ENCODE measurements at places on chromosomes 4 and X. TPM values are rescaled to one million over a fixed set of nuclear protein-coding genes. Genes with fewer than 3 reads are reported as not detected.

Gene GAGE12G
- not detected for polyA plus RNA-seq

Gene ATOH1
- not detected for polyA plus RNA-seq

Gene TMPRSS11D
- not detected for polyA plus RNA-seq

Gene ARHGEF6
- polyA plus RNA-seq = 42.4 TPM

Gene PAGE4
- polyA plus RNA-seq = not detected

Gene CXCL3
- not detected for polyA plus RNA-seq

Gene CCNB3
- polyA plus RNA-seq = 1.1 TPM

Gene EXOSC9
- polyA plus RNA-seq = 32.9 TPM

Gene ARHGAP6
- 8.3 TPM for polyA plus RNA-seq

Gene MORF4L2
- 265 TPM for polyA plus RNA-seq

Gene GPC4
- 132 TPM for polyA plus RNA-seq

Gene CXCL6
- 0.30 TPM for polyA plus RNA-seq

Gene LRAT
- 0.52 TPM for polyA plus RNA-seq

Gene NSDHL
- polyA plus RNA-seq = 12.8 TPM

Gene NXF2
- polyA plus RNA-seq = not detected

Gene AMER1
- polyA plus RNA-seq = 5.6 TPM

Gene NEXMIF
- 2.0 TPM for polyA plus RNA-seq

Gene HOPX
- 47.7 TPM for polyA plus RNA-seq

Gene UGT8
- 0.38 TPM for polyA plus RNA-seq

Gene CXorf65
- polyA plus RNA-seq = not detected

Gene FAM9B
- polyA plus RNA-seq = not detected

Gene PDK3
- polyA plus RNA-seq = 2.5 TPM

Gene VSIG4
- polyA plus RNA-seq = 22.3 TPM

Gene SLC6A14
- polyA plus RNA-seq = not detected

Gene SUV39H1
- polyA plus RNA-seq = 3.8 TPM

Gene SYTL4
- 12.7 TPM for polyA plus RNA-seq

Gene SLIT2
- 42.0 TPM for polyA plus RNA-seq

Gene COX7B2
- not detected for polyA plus RNA-seq

Gene PRDM8
- 12.6 TPM for polyA plus RNA-seq

Gene MSN
- 118 TPM for polyA plus RNA-seq

Gene NUP62CL
- polyA plus RNA-seq = 0.67 TPM

Gene VCX3B
- polyA plus RNA-seq = 0.53 TPM

Gene CABS1
- not detected for polyA plus RNA-seq

Gene SORCS2
- polyA plus RNA-seq = 7.9 TPM

Gene RTL9
- polyA plus RNA-seq = 1.2 TPM

Gene ZCCHC18
- 2.2 TPM for polyA plus RNA-seq

Gene TBC1D8B
- 8.1 TPM for polyA plus RNA-seq

Gene FRMPD4
- polyA plus RNA-seq = 0.31 TPM
